ENCODE measurements at places on chromosomes 6 and 20.

DNA sequence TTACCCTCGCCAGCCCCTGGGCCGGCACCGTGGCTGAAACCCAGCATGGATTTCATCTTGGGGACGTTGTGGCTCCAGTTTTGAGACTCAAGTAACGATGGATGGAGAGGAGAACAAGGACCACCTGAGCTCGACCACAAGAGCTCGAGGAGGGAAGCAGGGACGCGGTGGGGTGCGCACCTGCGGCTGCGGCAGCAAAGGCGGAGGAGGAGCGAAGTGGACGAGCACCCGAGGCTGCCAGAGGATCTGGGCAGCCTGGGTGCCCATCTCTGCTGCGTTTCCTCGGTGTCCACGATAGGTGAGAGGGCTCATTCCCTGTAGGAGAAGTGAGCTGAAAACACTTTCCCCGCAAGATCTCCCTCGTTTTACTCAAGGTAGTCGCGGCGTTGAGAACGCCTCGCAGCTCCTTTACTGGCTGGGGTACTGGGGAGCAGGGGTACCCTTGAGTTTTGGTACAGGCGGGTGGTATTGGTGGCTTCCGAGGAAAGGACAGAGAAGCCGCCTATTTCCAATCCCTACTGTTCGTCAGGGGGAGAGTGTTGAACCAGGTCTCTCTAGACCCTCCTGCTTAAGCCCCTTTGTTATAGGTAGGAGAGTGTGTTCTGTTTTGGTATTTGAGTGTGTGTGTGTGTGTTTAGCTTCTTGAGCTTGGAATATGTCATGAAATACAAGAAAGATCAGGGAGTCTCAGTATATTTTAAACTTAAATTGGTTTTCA is 137.7 kb downstream of the TRIM27 start:
- DNase-seq = no peak

- no peak for DNase-seq
Observed at GRCh38 chr20:2914160-2914559, 40.9 kb downstream of the PTPRA start.

- no peak for DNase-seq
Observed at GRCh38 chr6:37906121-37906520, 86.6 kb downstream of the ZFAND3 start.

- DNase-seq = no peak
Observed at GRCh38 chr6:12245763-12246718, 44.1 kb upstream of the EDN1 start.

GRCh38 chr6:797479-798077 is 104.6 kb upstream of the EXOC2 start:
- peak; percentile 7 for DNase-seq

- no peak for DNase-seq
Observed at GRCh38 chr6:113169484-113169883, 687.7 kb upstream of the MARCKS start.

GRCh38 chr6:89830170-89830809 is 610 bp downstream of the CASP8AP2 start:
- no peak for DNase-seq

DNA sequence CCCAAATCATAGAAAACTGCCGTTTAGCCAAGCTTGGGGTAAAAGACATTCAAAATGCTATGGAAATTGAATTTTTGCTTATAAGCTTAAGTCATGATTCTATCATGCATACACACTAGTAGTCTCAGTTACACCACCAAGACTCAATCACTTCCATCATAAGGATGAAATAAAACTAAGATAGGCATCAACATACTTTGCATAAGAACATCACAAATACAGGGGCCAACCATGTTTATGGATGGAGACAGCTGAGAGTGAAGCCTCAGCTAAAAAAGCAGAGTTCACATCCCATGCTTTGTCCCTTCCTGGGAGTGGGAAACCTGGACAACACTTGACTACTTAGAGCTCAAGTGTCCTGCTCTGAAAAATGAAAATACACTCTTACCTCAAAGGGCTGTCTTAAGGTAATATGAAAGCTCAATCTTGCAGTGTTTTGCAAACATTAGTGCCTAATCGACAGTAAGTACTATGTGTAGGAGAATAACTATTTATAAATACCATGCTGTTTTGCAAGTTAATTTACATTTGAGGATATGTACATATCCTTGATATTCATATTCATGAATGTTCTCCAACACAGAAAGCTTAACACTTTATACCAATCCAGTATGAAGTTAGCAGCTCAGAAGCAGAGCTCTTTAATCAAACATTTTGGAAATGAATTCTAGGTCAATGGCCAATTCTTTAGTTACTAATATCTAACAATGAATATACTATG is 32.0 kb upstream of the SMIM28 start:
- no peak for DNase-seq

- peak; percentile 19 for DNase-seq
Observed at GRCh38 chr6:10411971-10412460, 2.9 kb downstream of the TFAP2A start.

DNA sequence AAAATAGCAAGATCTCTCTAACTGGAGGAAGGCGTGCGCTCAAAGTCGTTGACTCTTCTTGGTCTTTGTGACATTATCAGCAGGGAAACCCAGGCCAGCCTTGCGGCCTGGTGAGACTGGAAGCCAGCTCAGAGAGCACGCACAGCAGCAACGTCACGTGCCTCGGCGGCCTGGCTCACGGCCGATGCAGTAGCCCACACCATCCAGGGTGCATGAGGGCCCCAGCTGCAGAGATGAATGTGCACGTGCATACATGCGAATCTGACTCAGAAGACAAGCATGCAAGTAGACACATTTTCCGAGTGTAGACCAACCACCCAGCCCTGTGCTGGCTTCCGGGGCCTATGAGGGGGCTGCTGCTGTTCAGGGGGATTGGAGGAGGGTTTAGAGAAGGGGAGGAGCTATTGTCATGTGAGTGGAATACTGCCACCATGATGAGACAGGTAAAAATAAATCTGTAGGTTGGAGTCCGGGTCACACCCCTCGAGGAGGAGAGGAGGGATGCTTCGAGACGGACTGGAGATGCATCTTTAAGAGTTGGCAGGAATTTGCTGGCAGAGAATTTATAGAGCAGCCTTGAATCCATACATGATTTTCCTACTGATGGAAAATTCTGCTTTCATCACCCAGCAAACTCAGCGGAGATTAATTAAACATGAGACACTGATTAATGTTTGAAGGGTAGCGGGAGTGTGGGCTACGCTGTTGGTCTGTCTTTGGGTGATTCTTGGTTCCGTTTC is 388.2 kb downstream of the CDH4 start:
- DNase-seq = no peak

- DNase-seq = no peak
Observed at GRCh38 chr6:45098256-45098655, 229.9 kb upstream of the RUNX2 start.

GRCh38 chr20:34240693-34241615 is at the start of gene ASIP:
Gene ASIP, plus strand, starts transcription at chr20:34241423. Its CDS starts 18,952 bp downstream, at chr20:34260375.
- no peak for DNase-seq

DNA sequence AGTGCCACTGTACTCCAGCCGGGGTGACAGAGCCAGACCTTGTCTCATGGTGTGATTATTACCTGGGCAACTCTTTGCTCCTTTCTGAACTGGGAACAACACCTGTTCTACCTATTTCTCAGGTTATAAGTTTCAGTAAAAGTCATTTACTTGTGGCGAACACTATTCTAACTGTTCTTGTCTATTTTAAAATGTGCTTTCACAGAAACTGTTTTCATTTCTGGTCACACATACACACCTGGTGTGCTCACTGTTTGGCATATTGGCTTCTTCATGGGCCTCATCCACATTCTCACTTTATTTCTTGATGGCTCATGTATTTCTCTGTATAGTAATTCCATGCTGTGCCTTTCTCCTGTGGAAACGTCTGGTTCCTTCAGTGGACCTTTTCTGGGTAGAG is 30.5 kb upstream of the XRN2 start:
- no peak for DNase-seq

DNA sequence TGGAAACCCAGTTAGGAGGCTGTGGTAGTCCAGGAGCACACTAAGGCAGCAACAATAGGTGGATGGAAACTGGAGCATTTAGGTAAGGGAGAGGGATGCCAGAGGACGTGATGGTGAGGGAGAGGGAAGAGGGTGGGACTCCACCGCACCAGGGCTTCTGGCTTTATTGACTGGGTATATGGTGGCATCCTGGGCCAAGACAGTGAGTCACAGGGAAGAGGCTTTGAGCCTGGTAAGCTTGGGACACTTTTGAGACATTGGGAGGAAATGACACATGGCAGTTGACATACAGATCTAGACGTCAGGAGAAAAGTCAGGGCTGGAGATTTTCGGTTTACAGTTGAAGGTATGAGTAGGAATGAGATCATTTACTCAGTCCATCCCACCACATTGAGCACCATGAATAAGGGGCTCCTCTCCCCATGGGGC is 14.9 kb downstream of the NT5E start:
- no peak for DNase-seq

DNA sequence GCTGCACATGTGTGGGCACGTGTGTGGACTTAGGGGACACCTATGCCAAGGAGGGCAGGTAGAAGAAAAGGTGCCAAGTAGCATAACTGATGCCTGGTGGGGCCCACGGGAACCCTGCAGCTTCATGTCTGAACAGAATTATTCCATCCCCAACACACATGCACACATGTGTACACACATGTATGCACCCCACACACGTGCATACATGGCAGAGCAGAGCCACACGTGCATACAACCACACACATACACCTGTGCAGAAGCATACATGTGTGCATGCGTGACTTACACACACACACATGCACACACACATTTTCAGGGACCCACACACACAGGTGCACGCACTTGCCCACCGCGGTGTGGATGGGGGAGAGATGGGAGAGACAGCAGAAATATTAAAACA is 51.7 kb upstream of the CHRNA4 start:
- DNase-seq = no peak

DNA sequence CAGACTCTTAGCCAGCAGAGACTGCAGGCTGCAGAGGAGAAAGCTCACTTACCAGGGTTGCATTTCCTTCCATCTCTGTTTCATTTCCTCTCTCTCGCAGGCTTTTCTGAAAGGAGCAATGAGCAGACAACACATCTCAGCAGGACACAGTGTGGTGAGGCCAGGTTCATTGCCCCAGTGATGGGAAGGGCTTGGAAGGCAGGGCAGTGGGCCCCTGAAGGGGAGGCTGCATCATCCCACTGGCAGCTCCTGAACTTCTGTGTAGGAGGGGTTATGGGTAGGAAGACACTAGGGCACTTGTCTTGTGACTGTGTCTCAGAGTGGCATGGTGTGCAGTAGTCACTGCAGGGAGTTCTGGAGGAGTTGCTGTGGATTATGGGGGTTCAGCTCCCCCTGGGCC is 246.8 kb downstream of the QKI start:
- no peak for DNase-seq

GRCh38 chr20:58136149-58136484 is 92.3 kb downstream of the ANKRD60 start:
- no peak for DNase-seq

DNA sequence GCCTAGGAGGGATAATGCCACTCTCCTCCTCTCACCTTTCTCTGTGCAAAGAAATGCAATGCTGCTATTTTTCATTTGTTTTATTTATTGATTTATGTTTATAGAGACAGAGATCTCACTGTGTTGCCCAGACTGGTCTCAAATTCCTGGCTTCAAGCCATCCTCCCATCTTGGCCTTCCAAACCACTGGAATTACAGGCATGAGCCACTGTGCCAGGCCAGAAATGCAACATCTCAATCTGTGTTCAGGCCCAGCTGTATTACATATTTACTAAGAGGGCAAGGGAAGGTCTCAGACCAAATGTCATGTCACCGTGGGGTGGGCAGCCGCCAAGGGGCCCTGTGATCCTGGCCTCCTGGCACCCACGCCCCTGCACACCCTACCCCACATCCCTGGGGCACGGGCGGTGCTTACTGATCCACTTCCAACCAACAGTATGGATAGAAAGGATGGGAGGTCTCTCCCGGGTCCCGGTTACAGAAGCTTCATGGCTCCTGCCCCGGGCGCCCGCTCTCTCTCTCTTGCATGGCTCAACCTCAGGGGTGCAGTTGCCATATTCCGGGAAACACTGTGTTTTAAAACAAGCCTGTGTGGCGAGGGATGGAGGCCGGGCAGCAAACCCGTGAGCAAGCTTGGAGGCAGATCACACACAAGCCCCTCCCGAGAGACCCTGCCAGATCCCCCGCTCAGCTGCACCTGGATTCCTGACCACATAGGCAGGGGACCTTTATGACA is 111.8 kb downstream of the AGPAT4 start:
- DNase-seq = no peak

DNA sequence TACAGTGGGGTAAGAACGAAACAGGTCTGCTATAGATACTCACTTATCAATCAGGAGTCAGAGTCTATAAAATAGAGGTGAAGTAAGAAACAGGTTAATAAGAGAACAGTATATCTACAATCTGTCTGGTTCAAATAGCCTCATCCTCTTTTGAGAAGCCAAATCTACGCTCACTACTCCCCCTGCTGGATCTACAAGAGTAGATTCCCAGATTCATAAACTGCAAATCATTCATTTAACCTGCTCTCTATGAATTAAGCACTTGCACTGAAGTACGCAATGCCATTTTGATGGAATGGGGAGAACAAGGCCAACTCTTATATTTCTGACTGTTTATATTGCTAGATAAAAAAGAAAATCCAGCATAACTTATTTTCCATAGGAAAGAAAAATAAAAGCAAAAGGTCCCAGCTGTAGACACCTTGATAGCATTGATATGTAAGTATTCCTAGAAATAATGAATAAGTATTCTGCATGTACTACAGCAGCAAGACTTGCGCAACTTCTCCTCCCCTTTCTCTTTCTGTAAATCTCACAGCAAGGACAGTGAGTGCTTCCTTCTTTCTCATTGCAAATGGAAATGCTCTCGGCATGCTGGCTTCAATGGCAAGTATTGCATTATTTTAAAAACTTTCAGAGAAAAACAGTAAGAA is 92.3 kb downstream of the RFX6 start:
- no peak for DNase-seq

GRCh38 chr20:32963176-32963575 is 41.1 kb downstream of the SUN5 start:
- no peak for DNase-seq

DNA sequence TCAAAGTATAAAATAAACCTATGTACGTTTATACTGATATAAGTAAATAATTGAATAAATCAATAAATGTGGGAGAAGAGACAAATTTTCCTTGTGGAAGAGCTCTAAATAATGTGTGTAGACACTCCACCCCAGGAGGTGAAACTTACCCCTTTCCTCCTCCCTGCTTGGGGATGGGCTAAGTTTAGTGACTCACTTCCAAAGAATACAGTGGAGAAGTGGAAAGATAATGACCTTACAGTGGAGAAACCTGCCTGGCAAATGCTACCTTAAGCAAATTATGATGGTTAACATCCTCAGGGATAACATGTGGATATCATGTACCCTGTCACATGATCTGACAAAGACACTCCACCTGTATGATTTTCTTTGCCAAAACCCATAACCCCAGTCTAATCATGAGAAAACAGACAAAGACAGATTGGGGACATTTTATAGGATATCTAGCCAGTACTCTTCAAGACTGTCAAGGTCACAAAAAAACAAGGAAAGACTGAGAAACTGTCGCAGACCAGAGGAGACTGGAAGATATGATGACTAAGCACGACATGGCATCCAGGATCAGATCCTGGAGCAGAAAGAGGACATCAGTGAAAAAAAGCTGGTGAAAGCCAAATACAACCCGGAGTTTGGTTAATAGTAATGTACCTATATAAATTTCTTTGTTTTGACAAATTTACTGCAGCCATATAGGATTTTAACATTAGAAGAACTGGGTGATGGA is 195.5 kb upstream of the PRDM1 start:
- no peak for DNase-seq

Data from effector memory CD8-positive, alpha-beta T cell (primary cell).